ENCODE measurements at places on chromosomes 5 and 9. TPM values are rescaled to one million over a fixed set of nuclear protein-coding genes. Genes with fewer than 3 reads are reported as not detected.

The GARNL3 gene
- 3.1 TPM for total RNA-seq

The SLC34A1 gene
- 0.60 TPM for total RNA-seq

The C5orf52 gene
- total RNA-seq, result not detected

The SHC3 gene
- total RNA-seq, result 1.4 TPM

The MZB1 gene
- total RNA-seq, result 3.3 TPM

The EQTN gene
- total RNA-seq, result not detected

The CCNJL gene
- total RNA-seq, result 2.6 TPM

The PCDH12 gene
- total RNA-seq, result 0.40 TPM

The NMUR2 gene
- total RNA-seq, result not detected

The GABRA1 gene
- not detected for total RNA-seq

The LURAP1L gene
- total RNA-seq, result 2.6 TPM

The FBP2 gene
- total RNA-seq, result not detected

The PCDHB7 gene
- 0.20 TPM for total RNA-seq

GRCh38 chr9:109969011-109969410 is 189.0 kb downstream of the PALM2AKAP2 start:
- ATAC-seq, result peak; percentile 29

DNA sequence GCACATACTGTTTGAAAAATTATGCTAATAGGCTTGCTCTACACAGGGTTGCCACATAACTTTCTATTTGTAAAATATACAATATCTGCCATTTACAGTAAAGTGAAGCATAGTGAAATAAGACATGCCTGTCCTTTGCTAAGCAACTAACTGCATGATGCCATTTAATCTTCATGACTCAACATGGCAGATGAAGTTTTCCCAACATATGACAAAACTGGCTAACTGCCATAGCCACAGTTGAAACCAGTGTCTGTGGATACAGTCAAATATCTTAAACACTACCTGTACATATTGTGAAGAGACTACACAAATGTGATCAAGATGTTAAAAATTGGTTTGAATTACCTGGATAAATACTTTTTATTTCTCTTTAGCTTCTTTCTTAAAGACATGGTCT is 3.1 kb upstream of the DMAC1 start:
- ATAC-seq, result no peak

GRCh38 chr9:84652496-84653120 is 16.9 kb upstream of the NTRK2 start:
- no peak for ATAC-seq

DNA sequence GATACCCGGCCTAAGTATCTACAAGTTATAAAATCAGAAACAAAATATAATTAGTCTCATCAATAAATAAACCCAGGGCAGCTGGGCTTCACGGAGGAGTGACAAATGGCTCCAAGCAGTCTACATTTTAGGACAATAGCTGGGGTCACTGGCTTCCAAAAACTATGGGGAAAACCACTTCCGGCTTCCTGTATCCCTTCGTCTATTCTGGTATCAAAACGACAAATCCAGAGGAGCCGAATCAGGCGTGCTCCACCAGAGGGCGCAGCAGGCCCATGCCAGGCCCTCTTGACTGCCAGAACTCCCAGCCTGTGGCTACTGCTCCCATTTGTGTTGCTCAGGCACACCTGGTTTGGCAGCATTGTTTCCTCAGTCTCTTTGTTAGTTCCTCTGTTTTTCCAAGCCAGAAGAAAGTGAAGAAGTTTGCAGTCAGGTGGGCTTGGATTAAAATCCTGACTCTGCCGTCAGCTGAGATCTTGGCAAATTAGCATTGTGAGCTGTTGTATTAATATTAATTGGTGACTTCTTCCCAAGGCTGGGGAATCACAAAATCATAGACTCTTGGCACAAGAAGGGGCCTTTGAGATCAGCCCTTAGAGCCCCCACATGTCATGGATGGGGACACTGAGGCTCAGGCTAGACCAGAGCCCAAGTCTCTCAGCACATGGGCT is 11.6 kb upstream of the RAB14 start:
- peak; percentile 98 for ATAC-seq

DNA sequence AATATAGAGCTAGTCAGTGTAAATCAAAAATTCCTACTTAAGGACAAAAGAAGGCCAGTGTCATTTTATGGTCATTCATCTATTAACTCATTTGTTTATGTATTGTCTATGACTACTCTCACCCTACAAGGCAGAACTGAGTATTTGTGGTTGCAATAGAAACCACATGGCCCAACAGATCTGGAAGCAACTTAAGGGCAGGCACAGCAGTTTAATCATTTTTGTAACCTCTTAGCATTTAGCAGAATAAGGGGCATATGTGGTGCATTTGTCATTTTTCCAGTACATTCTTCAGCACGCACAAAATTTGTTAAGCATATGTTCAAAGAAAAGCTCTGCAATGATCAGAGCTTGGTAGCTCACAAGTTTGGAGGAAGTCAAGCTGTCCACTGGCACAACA is 1.1 kb downstream of the FKBP15 start:
- ATAC-seq, result no peak

GRCh38 chr9:13508681-13509080 is 229.2 kb upstream of the MPDZ start:
- no peak for ATAC-seq

- no peak for ATAC-seq
Observed at GRCh38 chr5:111563031-111563822, 50.9 kb upstream of the STARD4 start.

- ATAC-seq, result no peak
Observed at GRCh38 chr5:45189481-45189880, 380.7 kb downstream of the MRPS30 start.

DNA sequence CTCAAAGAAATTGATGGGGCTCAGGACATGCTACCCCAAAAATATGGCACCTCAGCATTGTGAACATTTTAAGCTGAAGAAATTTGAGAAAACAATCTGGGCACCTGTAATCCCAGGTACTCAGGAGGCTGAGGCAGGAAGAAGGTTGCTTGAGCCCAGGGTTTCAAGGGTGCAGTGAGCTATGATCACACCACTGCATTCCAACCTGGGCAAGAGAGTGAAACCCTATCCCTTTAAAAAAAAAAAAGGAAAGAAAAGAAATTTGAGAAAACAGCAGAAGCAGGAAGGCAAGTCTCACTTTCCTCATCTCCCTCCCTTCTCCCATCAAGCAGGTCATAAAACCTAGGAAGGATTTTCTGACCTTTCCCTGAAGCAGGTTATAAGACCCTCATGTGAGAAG is 23.6 kb downstream of the TPD52L3 start:
- no peak for ATAC-seq

DNA sequence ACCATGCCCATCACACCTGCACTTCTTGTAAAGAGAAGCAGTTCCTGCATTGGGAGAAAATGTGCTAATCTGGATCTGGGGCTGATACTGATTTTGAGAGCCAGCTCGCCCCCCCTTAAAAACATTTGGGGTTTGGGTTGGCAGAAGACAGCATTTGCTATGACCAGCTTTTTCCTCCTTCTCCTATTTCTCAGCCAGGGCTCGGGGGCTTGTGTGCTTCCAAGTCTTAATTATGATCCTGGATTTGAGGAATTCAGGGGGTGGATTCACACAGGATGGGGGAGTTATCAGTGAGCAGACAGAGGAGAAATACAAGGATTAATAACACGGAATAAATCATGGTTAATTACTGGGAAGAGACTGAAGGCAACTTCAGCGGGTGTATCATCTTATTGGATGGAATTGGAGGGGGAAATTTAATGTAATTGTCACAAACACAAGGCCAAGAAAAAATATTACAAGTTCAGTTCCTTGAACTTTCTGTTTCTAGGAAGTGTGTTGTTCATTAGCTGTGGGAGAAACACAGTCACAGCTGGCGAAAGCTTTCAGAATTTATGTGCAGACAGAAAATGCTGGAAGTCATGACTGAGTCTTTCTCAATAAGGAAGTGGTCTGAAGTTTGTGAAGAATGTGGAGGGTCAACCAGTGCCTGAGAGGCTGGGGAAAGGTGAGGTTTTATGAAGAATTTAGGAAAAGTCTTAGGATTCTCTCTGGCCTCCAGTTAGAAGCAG is 15.3 kb downstream of the C9orf152 start:
- no peak for ATAC-seq

DNA sequence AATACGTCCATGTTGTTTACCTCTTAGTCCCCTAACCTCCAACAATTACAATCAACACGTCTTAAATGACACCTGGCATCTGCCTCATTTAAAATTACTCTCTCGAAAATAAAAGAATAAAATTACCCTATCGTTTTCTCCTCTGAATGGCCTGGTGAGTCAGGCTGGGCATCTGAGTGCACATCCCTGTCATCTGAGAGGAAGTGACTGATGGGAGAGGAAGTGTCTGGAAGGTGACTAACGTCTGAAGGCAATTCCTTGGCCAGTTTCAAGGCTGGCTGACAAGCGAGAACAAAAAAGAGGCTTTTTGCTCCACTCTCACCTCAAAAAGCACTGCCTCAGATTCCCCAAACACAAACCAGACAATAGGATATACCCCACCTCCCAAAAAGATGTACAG is 57.7 kb downstream of the MAPKAP1 start:
- peak; percentile 92 for ATAC-seq

DNA sequence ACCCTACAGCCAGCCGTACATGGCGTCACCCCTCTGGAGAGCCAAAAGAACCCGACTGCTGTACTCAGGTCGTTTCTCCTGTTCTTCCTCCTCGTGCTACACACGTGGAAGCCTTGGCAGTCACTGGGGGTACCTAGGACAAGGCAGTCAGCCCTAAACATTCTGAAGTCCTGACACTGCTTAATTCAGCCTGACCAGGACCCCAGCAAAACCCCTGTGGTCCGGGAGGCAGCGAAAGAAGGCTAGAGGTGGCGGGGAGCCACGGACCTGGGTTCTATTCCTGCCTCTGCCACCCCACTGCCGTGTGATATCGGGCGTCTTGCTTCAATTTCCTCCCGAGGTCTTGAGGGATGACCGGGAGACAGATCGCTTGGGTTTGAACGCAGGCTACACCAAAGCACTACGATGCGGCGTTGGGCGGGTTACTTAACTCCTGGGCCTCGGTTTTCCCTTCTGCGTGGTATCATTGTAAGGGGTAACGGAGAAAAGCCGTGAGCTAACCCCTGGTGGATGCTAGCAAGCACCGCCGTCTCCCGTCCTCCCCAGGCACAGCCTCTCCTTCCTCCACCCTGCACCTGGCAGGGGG is 429 bp upstream of the ARL10 start:
- ATAC-seq, result no peak

- no peak for ATAC-seq
Observed at GRCh38 chr5:2898661-2899060, 147.2 kb upstream of the IRX2 start.

GRCh38 chr5:36870399-36871040 is 6.0 kb upstream of the NIPBL start:
- ATAC-seq, result peak; percentile 82

DNA sequence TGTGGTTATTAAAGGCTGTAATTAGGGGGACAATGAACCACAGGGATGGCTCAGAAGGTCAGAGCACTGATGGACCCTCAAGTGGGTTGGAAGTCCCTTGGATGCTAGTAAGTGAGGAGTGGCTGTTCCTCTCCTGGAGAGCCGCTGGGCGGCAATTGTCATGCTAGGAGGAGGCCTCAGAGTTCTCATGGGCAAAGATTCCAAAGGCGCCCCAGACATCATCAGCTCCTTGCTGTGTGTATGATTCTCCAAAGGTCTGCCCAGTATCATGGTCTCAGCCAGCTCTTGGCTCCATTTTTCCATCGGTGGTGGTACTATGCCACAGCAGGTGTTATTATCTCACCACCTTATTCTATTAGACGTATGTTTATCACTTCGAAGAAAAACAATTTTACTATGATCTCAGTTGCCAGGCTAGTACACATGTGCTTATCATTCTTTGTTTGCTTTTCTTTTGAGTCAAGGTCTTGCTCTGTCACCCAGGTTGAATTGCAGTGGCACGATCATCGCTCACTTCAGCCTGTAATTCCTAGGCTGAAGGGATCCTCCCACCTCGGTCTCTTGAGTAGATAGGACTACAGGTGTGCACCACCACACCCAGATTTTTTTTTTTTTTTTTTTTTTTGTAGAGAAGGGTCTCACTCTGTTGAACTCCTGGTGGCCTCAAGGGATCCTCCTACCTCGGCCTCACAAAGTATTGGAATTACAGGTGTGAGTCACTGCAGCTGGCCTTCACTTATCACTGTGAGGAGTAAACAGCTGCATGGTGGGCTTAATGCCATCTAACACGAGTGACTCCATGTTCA is 46.8 kb downstream of the EXOSC2 start:
- ATAC-seq, result no peak

- ATAC-seq, result no peak
Observed at GRCh38 chr5:1767524-1768282, 31.9 kb downstream of the MRPL36 start.

DNA sequence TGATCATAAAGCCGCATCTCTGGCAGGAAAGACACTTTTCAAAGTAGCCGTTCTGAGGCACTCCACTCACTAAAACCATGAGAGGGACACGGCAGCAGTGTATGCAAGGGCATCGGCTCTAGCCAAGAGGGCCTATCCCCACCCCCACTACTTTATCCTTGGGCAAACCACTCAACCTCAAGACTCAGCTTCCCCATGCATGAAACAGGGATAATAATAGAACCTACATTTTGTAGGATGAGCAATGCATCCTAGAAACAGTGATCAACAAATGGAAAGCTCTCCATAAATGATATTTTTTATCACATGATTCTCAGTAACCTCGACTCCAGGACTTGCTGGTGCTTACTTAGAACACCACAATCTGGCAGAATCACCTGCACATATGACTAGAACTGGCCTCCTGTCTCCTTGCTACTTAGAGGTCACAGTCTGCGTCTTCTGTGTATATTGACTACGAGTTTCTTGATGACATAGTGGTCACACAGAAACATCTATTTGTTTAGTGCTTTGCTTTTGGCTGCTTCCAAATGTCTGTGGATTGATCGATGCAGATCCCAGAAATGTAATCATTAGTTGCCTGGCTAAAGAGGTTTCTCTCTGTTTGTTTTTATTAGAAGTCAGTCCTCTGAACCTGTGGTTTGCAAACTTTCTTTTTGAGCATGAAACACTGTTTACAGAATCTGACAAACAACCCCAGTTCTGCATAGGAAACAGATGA is 102.1 kb downstream of the LHFPL2 start:
- ATAC-seq, result no peak

- no peak for ATAC-seq
Observed at GRCh38 chr9:135609366-135609955, 29.9 kb downstream of the GLT6D1 start.

- ATAC-seq, result no peak
Observed at GRCh38 chr9:98801561-98801960, 5.2 kb upstream of the ANKS6 start.

- peak; percentile 81 for ATAC-seq
Observed at GRCh38 chr9:89388084-89388867, 70.0 kb downstream of the SECISBP2 start.

- no peak for ATAC-seq
Observed at GRCh38 chr5:177434942-177435738, 8.7 kb downstream of the GRK6 start.

- ATAC-seq, result no peak
Observed at GRCh38 chr9:87622923-87623322, 103.0 kb upstream of the CTSL start.

GRCh38 chr9:91045041-91045440 is 243.4 kb downstream of the SYK start:
- ATAC-seq, result no peak

Measured in esophagus mucosa (tissue), 1 donor.